ENCODE measurements at places on chromosomes 1 and 21. TPM values are rescaled to one million over a fixed set of nuclear protein-coding genes. Genes with fewer than 3 reads are reported as not detected.

Gene CD52
- total RNA-seq = not detected

Gene F13B
- total RNA-seq = not detected

Gene ELAPOR1
- total RNA-seq = 0.17 TPM

Gene TNFRSF4
- total RNA-seq = 0.80 TPM

Gene RBBP4
- total RNA-seq = 513 TPM

Gene LRRC38
- not detected for total RNA-seq
